ENCODE measurements at places on chromosomes 13 and 19.

GRCh38 chr19:48660852-48661710 lies 11.7 kb downstream of the NTN5 start:
- DNase-seq, result peak; percentile 92

DNA sequence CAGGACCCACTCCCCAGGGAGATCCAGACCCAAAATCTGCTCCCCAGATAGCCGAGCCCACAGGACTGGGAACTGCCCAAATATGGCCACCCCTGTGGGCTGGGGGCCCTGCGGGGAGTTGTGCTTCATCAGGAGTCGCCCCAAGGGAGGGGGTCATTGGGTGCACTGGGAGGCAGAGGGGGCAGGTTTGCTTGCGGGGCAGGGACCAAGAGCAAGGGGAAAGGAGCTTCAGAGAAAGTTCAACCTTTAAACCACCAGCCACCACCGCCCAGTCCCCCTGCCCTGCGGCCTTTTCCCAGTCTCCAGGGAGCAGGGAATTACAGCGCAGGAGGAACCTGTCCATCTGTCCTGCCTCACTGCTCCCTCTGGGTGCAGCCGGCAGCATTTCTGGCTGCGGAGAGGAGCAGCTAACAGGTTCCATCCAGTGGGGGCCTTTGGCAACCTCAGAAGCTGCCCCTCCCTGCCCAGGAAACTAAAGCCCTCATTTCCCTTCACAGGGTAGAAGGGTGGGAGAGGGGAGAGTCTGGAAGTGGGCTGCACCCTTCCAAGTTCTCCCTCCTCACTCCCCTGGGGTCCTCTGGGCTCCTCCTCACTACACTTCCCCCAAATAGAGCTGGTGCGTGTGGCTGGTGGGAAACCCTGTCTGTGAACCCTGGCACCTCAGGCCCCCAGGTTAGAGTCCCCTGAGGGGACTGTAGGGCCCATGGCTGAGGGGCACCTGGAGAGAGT lies 13.8 kb upstream of the ASF1B start:
- DNase-seq, result no peak

DNA sequence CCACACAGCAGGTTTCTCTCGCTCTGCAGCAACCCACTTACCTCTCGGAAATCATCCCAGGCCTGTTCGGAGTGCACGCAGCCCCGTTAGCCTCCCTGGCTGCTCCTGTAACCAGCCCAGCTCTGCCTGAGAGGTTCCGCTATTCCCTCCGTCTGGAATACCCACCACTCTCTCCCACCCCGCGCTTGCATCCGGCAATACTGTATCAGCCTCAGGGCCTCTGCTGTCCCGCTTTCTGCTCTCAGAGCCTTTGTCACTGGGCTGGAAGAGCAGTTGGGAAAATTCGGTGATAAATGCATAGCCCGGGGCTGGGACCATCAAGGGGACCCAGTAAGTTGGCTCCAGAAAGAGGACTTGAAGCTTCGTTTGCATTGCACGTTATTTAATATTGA lies 759 bp upstream of the TLE6 start:
- DNase-seq, result no peak

GRCh38 chr19:1252821-1253513 lies 4.6 kb downstream of the MIDN start:
- DNase-seq, result peak; percentile 79

GRCh38 chr13:36438594-36439483 lies 6.5 kb downstream of the CCNA1 start:
- DNase-seq, result no peak

GRCh38 chr19:8337728-8338127 lies 5.3 kb downstream of the KANK3 start:
- no peak for DNase-seq

GRCh38 chr19:40682431-40682964 lies 8.0 kb downstream of the NUMBL start:
- DNase-seq, result no peak

DNA sequence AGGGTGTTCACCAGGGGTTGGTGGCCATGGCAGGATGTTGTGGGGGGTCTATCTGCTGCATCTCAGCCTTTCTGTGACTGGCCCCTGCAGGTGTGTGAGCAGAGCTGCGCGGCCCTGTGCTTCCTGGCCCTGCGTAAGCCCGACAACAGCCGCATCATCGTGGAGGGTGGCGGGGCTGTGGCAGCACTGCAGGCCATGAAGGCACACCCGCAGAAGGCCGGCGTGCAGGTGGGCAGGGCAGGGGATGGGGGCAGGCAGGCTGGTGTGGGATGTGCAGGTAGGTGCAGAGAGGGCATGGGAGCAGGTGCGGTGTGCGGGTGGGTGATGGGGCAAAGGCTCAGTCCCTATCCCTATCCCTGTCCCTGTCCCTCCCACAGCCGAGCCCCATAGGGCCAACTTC lies 8.1 kb upstream of the SLC25A42 start:
- DNase-seq, result no peak

GRCh38 chr19:30222992-30223865 lies 149.0 kb upstream of the ZNF536 start:
- DNase-seq, result no peak

GRCh38 chr13:114068656-114069318 lies 63.6 kb downstream of the RASA3 start:
- peak; percentile 57 for DNase-seq

DNA sequence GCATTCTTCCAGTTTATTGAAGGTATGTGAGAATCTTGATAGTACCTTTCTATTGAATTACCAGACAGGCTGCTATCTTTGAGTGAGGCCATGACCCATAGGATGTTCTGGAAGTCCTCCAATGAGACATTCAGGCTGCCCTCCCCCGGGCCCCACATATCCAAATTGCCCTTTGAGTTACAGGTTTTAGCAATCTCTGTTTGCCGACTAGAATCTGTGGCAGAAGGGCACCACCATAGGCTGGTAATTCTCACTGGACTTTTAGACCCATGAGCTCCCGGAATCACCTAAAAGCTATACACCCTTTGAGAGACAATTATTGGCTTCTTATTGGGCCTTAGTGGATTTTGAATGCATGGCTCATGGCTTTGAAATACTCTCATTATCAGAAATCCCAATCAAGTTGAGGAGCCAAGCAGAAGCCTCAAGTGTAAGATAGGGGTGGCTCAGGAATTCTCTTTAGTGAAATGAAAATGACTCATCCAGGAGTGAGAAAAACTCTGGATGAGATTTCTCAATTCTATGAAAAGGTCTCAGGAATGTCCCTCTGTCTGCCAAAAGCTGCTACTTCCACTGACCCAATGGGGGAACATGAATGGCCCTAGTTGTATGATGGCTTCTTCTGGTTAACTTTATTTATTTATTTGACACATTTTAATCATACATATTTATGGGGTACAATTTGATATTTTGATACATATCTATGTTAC lies 172.1 kb upstream of the CSNK1A1L start:
- DNase-seq, result peak; percentile 68

DNA sequence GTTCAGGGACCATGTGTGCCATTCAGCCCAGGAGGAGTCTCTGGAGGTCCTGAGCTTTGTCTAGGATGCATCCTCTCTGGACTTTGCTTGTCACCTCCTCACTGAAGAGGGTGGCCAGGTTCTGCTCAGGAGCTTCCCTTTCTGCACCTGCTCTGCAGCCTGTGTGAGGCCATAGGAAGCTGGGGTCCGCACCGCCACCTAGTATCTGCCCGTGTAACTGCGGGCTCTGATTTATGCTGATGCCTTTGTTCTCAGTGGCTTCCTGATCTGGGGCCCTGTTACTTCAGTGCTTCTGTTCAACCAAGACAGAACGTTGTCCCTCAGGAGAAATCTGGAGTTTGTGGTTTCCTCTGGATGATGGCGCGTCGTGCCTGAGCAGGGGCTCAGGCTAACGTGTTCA lies 15.5 kb downstream of the ZNF610 start:
- no peak for DNase-seq

DNA sequence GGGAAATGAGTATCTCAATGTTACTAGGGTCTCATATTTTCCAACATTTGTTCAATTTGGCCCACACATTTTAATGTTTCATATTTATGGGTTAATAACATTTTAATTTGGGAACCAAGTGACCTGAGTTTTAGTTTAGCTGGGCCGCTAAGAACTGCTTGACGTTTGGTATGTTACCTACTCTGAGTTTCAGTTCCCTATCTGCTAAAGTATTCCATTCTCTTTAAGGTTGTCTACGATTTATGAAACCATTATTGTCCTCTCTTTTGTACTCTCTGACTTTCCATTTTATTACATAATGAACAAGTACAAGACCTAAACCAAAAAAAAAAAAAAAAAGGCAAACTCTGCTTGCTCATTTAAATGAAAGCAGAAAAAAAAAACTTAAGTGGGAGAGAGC lies 89.9 kb downstream of the FGF14 start:
- no peak for DNase-seq

GRCh38 chr19:2389594-2389993 lies 29.5 kb downstream of the TMPRSS9 start:
- DNase-seq, result no peak

GRCh38 chr19:14248578-14249011 lies 42.6 kb upstream of the ADGRL1 start:
- peak; percentile 24 for DNase-seq

- peak; percentile 51 for DNase-seq
Measured at GRCh38 chr19:49790866-49791265, 22.2 kb downstream of the FUZ start.

DNA sequence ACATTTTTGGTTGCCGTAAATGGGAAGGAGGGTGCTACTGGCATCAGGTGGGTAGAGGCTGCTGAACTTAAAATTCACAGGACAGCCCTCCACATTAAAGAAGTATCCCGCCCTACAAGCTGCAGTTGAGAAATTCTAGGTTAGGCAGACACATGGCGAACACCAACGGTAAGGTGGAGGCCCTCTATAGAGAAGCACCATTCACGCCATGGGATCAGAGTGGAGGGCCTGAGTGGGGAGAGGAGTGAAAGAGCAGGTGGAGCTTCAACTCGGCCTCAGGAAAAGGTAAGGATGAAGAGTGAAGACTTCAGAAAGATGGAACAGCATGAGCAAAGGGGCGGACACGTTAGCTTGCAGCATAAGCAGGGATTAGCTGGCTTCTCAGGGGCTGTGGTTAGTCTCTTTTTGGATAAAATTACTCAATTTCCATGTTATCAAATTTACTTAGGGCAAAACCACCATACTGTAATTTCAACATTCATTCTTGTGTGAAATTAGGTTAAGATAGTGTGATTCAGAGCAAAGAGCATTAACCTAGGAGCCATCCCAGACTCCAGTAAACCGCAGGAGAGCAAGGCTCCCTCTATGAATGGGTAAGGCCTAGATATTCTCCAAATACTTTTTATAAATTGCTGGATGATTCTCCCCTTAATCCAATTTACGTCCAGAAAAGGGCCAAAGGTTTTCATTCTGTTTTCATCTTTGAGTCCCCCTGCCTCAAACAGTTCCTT lies 1.2 kb downstream of the EEF1AKMT1 start:
- DNase-seq, result no peak

DNA sequence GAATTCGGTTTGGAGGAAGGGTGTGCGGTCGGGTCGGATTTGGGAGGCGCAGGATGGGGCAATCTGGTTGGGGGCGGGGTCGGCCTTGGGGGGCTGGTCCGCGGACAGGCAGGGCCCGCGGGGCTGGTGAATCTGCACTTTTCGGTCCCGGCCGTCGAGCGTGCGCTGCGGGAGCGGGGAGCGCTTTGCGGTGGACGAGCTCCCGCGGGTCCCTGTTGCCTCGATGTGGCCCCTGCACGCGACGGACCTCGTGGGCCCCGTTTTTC lies 11.9 kb downstream of the PEAK3 start:
- DNase-seq, result no peak

- peak; percentile 60 for DNase-seq
Measured at GRCh38 chr13:50387051-50387581, 371.9 kb downstream of the KCNRG start.

- no peak for DNase-seq
Measured at GRCh38 chr13:44397766-44398223, 24.2 kb downstream of the SERP2 start.

GRCh38 chr13:72570019-72570418 lies 157.4 kb downstream of the MZT1 start:
- DNase-seq, result no peak

DNA sequence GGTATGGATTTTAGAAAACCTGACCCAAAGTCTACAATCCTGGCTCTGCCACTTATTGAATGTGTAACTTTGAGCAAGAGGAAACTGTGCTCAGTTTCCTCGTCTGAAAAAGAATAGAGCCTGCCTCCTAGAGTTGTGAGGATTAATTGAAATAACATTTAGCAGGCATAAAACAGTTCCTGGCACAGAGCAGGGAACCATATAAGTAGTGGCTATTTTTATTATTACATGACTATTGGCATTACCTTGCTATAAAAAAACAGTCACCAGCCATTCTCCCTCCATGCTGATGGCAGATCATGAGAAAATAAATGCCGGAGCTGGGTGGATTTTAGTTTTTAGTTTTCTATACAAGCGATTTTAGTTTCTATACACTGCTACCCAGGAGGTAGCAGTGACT lies 5.8 kb downstream of the DOCK9 start:
- no peak for DNase-seq

- no peak for DNase-seq
Measured at GRCh38 chr13:90519157-90519556, 828.3 kb upstream of the MIR17HG start.

GRCh38 chr19:16463991-16464575 lies 7.7 kb downstream of the EPS15L1 start:
- no peak for DNase-seq

DNA sequence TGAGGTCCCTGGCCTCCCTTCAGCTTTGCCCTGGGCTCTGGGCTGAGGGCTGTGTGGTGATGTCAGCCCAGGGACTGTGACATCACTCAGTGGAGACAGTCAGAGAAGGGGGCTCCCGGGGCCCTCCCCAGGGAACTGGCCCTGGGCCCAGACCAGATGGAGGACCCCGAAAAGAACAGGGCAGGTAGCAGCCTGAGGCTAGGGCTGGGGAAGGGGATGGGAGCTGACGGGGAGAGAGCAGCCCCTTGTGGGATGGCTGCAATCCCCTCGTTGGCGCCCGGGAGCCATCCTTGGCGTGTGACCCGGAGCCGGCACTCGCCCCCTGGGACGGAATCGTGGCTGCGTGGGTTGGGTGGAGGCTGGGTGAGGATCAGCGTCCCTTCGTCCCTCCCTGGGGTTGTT lies 13.6 kb downstream of the CSNK1G2 start:
- no peak for DNase-seq

DNA sequence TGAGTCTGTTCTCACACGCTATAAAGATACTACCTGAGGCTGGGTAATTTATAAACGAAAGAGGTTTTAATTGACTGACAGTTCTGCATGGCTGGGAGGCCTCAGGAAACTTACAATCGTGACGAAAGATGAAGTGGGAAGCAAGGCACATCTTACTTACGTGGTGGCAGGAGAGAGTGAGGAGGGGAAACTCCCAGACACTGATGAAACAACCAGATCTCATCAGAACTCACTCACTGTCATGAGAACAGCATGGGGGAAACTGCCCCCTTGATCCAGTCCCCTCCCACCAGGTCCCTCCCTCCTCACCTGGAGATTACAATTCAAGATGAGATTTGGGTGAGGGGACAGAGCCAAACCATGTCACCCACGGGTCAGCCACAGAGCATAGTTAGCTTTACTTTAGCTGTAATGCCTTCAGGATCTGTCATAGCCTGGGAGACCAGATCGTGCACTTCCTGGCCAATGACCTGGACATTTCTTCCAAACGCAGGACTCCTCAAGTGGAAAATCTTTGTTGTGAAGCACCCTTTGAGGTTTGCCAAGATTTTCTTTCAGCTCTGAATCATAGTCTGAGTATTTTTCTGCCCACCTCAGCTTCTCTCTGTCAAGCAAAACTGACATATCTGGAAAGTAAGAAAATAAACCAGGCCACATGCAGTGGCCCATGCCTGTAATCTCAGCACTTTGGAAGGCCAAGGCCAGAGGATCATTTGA lies 25.2 kb upstream of the HIF3A start:
- DNase-seq, result peak; percentile 72

GRCh38 chr19:29878973-29879654 lies 62.9 kb upstream of the URI1 start:
- peak; percentile 91 for DNase-seq

Measured in AG20443 (cell line).